ENCODE measurements at places on chromosomes 4 and X.
A peak's percentile ranks its signal among the peaks of the same experiment; 100 is the strongest.

DNA sequence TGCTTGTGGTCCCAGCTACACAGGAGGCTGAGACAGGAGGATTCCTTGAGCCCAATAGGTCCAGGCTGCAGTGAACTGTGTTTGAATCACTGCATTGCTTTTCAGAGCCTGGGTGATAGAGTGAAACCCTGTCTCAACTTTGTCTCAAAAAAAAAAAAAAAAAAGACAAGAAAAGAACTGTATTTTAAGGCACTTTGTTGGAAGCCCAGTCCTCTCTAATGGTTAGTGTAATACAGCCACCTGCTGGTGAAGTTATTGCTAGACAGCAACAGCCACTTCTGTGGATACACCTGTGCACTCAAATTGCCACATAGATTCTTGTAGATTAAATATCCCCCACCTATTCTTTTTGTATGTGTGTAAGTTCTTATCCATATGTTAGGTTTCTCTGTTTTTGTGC, 10.1 kb upstream of the FGG start:
- DNase-seq, result peak; percentile 44

DNA sequence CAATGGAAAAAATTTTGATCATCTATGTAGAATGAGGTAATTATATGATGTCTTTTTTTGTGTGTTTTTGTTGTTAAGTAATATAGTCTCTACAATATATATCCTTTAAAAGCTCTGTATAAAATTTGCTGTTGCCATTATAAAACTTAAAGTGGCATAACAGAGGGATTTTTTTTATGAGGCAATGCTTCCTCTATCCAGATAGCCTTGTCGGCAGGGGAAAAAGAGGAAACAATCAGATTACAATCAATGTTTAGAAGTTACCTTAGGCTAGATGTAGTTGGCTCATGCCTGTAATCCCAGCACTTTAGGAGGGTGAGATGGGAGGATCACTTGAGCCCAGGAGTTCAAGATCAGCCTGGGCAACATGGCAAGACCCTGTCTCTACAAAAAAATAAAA, 86.8 kb downstream of the DIAPH2 start:
- DNase-seq, result no peak

DNA sequence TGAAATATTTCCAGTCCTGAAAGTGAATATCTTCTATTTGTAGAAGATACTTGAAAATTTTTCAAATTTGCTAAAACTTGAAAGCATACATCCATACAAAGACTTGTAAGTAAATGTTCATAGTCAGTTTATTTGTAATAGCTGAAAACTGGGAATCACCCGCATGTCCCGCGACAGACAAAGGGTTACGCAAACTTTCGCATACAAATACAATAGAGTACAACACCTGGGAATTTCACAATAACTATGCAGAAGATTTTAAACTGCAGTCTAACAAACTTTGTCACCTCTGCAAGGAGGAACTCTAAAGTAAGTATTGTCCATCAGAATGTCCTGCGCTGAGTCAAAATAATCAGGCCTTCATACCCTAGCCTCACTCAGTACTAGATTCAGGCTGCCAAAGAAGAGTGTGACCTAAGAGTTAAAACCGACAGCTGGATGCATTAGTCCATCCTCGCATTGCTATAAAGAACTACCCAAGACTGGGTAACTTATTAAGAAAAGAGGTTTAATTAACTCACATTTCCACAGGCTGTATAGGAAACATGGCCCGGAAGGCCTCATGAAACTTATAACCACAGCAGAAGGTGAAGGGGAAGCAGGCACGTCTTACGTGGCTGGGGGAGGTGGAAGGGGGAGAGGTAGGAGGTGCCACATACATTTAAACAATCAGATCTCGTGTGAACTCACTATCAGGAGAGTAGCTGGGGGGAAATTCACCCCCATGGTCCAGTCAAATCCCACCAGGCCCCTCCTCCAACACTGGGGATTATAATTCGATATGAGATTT, 60.4 kb downstream of the MMRN1 start:
- DNase-seq, result no peak

- DNase-seq, result no peak
Measured at GRCh38 chr4:78742300-78742699, 33.9 kb upstream of the BMP2K start.

GRCh38 chr4:42633605-42634388, 23.1 kb downstream of the ATP8A1 start:
- no peak for DNase-seq

GRCh38 chrX:149571770-149572169, 15.5 kb downstream of the MAGEA9B start:
- DNase-seq, result no peak

GRCh38 chrX:9378980-9379696, 85.7 kb upstream of the TBL1X start:
- no peak for DNase-seq

DNA sequence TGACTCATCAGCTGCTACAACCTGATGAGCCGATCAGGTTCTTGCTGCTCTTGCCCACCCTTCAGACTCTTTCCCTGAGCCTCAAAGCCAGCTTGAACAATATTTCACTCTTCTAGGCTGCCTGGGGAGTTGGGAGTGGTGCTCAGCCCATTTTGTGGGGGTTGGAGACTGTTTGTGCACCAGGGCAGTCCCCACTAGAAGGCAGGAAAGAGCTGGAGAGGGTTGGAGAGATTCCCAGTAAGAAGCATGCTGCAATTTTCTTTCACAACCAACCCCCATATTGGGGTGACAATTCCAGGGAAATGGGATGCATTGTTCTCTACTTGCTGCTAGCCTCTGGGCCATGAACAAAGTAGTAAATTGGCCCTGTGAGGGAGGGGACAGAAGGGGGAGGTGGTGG, 44.1 kb downstream of the SLC16A2 start:
- DNase-seq, result no peak

DNA sequence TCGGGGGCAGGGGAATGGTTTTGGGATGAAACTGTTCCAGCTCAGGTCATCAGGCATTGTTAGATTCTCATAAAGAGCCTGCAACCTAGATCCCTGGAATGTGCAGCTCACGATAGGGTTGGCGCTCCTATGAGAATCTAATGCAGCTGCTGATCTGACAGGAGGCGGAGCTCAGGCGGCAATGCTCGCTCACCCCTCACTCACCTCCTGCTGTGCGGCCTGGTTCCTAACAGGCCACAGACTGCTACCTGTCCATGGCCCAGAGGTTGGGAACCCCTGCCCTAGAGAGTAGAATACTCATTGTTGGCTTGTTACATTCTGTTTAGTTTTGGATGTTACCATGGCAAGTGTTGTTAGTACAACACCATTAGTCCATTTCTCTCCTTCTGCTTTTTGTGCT, 40.8 kb upstream of the STX18 start:
- DNase-seq, result no peak

DNA sequence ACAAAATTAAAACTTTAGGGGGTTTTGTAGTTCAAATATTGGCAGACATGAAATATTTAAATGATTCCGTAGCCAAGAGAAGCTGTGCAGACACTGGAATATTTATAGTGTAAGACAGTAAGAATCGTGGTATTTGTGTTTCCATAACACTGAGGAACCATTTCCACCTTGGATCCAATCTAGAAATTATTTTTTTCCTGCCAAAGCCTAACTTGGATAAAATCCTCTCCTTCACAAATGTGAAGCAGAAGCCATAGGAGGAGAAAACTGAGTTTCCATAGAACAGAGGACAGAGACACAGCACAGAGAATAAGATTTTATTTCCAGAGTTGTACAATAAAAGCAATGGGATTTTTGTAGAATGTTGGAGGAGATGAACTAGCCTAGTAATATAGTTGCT, 19.9 kb upstream of the SRPX start:
- DNase-seq, result no peak

GRCh38 chrX:5031792-5032191, 1196.9 kb downstream of the NLGN4X start:
- no peak for DNase-seq

GRCh38 chr4:139112650-139113049, 64.4 kb downstream of the ELF2 start:
- DNase-seq, result no peak
